ENCODE measurements at places on chromosomes 1 and 21.

- DNase-seq = no peak
These were observed 62.1 kb downstream of the CD46 start for GRCh38 chr1:207813946-207814345.

- DNase-seq = no peak
These were observed 84.1 kb downstream of the DMRTB1 start for GRCh38 chr1:53543130-53543777.

DNA sequence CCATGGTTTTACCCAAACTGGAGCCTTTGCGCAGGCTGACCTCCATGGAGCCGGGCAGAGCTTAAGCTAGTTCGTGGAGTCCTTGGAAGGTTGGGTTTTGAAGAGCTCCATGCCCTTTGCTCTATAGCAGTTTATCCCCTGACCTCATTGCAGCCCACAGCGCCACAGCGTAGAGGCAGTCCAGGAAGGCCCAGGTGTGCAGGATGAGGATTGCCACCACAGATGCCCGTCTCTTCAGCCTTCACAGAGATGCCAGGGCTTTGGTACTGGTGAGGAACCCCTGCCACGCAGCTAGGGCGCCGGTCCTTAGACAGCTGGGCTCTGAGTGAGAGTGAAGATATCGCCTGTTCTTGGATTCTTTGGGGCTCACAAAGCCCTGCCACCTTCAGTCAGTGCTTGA, 138.6 kb downstream of the PEX14 start:
- DNase-seq = no peak

DNA sequence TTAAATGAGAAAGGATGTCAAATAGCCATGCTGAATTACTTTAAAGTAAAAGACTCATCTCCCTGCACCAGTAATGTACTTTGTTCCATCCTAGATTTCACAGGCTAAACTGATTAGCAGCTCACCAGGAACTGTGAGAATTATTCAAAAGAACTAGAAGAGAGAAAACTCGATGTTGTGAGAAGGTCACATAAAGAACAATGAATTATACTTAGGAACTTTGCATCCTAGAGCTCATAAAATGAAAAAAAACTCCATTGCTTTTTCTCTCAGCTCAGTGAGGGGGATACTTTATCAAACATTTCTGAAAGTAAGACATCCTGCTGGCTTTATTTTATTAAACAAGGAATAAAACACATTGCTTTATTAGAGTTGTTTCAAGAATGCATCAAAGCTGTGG, 278.5 kb downstream of the MRPL39 start:
- no peak for DNase-seq
